T-helper 9 cell (primary cell): ENCODE measurements at places on chromosomes 11 and 22.

- DNase-seq, result no peak
These were observed 31.9 kb upstream of the APOL5 start for GRCh38 chr22:35685731-35686130.

DNA sequence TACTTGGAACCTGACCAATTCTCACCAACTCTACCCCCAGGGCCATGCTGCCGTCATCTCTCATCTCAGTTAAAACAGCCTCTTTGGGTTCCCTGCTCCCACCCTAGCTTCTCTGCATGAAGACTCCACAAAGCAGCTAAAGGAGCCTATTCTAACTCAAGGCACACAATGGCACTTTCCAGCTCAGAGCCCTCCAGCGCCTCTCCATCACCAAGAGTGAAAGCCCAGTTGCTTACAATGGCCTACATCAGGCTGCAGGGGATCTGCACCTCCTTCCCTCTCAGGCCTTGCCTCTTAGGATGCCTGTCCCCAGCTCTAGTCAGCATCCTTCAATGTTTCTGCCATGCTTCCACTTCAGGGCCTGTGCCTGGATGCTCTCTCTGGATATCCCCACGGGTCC, 83.7 kb upstream of the GNAZ start:
- DNase-seq, result no peak

DNA sequence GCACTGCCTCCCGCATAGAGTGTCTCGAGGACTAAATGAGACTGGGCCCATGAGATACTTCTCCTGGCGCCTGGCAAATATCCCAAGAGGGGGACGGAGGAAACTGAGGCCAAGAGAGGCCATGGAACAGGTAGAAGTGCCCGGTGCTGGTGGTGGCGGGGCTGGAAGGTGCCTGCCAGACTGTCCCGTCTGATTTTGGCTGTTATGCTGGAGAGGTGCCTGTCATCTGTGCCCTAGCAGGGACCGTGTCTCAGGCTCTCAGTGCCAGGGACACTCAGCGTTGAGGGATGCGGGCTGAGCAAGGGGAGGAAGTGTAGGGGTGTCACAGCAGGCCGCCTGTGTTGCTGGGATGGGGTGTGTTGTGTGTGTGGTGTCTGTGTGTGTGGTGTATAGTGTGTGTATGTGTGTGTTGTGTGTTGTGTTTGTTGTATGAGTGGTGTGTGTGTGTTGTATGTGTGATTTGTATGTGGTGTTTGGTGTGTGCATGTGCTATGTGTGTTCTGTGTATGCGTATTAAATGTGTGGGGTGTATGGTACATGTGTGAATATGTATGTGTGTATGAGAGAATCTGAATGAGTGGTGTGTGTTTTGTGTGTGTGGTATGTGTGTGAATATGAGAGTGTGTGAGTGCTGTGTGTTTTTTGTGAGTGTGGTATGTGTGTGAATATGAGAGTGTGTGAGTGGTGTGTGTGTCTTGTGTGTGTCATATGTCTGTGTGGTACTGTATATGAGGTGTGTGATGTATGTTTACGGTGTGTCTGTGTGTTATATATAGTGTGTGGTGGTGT, 21.3 kb upstream of the SHISAL1 start:
- no peak for DNase-seq

DNA sequence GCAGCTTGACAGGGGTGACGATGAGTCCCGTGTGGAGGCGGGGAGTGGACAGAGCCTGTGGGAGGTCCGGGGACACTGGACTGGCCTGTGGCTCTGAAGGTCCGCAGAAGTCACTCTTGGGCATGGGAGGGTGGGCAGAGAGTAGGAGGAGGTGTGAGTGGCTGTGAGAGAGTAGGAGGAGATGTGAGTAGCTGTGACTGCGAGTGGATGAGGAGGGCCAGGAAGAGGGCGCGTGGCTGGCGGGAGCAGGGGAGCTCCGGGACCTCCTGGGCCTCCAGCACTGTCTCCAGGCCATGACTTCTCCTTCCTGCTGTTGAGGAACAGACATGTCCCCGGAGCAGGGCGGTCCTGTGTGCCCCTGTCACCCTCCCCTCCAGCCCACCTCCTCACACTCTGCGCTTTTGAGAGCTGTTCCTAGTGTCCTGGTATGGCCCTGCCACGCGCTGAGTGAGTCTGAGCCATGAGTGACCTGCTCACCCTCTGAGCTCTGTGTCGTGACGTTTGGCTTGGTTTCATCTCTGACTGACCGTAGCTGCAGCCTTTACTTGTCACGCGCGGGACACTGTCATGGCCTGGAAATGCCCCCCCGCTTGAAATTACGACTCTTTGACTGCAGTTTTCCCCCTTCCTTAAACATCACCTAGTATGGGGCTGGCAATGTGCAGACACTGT, 391.5 kb downstream of the TBC1D22A start:
- no peak for DNase-seq

- DNase-seq, result no peak
These were observed 25.7 kb downstream of the ELFN2 start for GRCh38 chr22:37401401-37402183.

- no peak for DNase-seq
These were observed 11.4 kb downstream of the MPEG1 start for GRCh38 chr11:59201353-59201752.

- DNase-seq, result no peak
These were observed 74.1 kb downstream of the CYB5R2 start for GRCh38 chr11:7599209-7599608.

- DNase-seq, result no peak
These were observed 10.0 kb downstream of the PVALB start for GRCh38 chr22:36806835-36807234.

GRCh38 chr11:102109896-102110760, at the start of gene YAP1:
Gene YAP1 (plus strand): TSS chr11:102110447. CDS start chr11:102110849, 402 bp downstream.
- peak; percentile 50 for DNase-seq

DNA sequence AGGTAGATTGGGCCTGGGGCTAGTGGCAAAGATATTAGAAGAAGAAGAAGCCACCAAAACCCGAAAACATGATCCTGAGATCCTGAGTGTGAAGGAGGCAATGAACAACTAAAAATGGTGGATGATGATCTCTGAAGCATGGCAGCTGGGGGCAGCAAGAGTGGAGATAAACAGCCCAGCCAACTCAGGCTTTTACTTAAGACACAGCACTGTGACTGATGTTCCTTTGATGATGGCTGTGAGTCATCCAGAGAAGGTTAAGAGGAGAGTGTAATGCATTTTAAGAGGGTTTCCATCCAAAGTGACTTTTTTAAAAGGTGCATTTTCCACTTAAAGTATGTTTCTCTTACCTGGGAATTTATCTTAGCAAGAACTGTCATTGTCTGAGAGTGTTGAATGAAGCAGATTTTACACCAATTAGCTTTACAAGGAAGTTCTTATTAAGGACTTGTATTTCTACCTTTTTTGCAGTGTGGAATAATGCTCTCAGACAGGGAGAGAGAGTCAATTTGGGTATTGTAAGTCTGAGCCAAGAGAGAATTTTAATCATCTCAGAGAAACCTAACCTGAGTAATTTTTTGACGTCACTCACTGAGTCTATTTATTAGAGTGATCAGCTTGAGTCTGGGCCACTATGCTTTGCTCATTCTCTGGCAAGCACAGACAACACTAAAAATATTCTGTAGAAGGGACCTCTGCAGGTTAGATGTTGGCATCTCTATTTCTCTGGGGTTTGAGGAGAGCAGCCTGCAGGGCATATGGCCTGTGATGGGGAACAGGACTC, 14.1 kb upstream of the CALCB start:
- DNase-seq, result no peak

- peak; percentile 28 for DNase-seq
These were observed 18.1 kb upstream of the KLHL35 start for GRCh38 chr11:75450826-75451821.

- peak; percentile 42 for DNase-seq
These were observed 101.1 kb upstream of the PITPNB start for GRCh38 chr22:28019881-28020861.

DNA sequence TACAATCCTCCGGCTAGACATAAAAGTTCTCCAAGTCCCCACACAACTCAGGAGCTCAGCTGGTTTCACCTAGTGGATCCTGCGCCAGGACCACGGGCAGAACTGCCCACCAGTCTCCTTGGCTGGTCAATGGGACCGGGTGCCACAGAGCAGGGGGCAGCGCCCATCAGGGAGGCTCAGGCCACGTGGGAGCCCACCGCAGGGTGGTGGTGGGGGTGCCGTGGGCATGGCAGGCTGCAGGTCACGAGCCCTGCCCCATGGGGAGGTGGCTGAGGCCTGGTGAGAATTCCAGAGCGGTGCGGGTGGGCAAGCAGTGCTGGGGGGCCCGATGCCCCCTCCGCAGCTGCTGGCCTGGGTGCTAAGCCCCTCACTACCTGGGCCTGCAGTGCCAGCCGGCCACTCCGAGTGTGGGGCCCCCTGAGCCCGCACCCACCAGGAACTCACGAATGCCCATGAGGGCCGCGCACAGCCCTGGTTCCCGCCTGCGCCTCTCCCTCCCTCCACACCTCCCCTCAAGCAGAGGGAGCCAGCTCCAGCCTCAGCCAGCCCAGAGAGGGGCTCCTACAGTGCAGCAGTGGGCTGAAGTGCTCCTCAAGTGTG, 1091.9 kb upstream of the TENM4 start:
- DNase-seq, result no peak

DNA sequence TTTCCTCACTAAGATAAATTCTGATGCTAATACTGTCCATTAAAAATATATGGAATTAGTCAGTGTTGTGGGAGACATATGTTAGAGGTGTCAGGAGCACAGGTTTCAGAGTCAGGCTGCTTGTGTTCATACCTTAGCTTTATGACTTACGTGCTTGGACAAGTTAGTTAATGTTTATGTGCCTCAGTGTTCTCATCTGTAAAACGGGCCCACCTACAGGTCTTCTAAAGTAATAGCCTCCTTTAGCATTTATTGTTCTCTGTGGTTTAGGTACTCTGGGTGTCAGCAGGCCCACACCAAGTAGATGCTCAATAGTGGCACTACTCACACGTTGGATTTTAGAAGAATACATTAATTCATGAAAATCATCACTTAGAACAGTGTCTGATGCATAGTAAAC, 308.7 kb upstream of the ZC3H12C start:
- no peak for DNase-seq

DNA sequence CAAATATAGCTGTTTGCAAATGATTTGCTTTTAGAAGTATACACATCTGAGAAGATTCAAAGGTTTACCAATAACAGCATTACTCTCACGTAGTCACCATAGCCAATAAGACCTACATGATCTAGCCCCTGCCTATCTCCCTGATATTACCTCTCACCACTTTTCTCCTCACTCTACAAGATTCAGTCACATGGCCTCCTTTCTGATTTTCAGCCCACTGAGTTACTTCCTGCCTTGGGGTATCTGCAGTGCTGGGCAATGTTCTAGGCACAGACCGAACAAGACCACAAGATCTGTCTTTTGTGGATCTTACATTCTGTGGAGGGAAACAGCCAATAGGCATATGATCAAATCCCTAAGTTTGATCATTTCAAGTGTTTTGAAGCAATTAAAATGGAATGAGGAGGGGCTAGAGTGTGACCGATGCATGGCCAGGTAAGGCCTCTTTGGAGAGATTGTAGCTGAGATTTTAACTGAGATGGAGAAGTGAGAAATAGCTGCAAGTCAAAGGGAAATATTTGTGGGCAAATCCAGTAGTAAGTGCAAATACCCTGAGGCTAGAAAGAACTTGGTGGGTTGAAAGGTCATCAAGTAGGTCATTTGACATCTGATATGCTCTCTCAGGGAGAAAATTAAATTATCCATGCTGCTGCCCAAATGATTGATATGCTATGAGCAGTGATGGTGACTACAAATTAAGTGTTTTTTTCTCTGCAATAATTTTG, 43.1 kb downstream of the ARL14EP start:
- DNase-seq, result no peak

GRCh38 chr11:121265586-121265985, 27.0 kb upstream of the SC5D start:
- DNase-seq, result no peak

GRCh38 chr11:44417731-44418455, 108.0 kb upstream of the ALX4 start:
- no peak for DNase-seq

DNA sequence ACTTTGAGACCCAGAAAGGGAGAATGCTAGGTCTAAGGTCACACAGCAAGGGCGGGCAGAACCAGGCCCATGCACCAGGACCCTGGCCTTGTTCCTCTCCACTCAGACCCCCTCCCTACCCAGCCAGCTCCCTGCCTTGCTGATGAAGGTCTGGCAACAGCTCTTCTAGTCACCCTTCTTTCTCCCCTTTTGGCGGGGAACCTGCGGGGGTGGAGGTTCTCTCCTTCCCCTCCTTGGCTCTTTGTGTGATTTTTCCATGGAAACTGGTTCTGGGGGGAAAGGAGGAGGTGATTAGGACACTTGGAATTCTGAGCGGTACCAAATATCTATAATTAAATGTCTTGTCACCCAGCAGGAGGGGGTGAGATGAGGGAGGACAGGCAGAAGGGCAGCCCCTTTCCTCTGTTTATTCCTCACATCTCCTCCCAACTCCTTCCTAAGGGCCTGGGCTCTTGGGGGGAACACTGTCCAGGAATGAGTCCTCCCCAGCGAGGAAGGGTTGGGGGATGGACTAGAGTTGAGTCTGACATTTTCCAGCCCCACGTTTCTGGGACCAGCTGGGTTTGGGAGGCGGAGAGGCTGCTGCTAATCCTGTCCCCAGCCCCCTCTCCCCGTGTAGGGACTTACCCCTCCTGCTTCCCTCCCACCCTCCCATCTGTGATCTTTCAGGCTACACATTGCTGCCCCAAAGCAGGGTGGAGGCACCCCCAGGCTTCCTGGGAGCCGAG, 7.4 kb downstream of the ARHGEF17 start:
- DNase-seq, result no peak

GRCh38 chr22:28989484-28989883, 72.1 kb downstream of the C22orf31 start:
- DNase-seq, result no peak
